ENCODE measurements at places on chromosomes 11 and 22.

GRCh38 chr11:978781-979180, 53.1 kb downstream of the AP2A2 start:
- DNase-seq, result no peak

GRCh38 chr11:128530118-128531074, 57.0 kb downstream of the ETS1 start:
- no peak for DNase-seq

- DNase-seq, result no peak
Observed at GRCh38 chr11:391117-392017, 2.6 kb upstream of the PKP3 start.

DNA sequence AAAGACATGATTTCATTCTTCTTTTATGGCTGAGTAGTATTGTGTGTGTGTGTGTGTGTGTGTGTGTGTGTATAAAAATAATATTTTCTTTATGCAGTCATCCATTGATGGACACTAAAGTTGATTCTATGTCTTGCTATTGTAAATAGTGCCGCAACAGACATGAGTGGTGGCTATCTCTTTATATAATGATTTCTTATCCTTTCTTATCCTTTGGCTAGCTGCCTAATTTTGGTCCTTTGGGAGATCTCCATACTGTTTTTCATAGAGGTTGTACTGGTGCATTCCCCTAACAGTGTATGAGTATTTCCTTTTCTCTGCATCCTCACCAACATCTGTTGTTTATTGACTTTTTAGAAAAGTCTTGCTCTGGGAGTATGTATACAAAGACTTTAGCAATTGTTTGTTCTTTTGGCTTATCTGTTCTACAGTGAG, 107.0 kb downstream of the STIM1 start:
- DNase-seq, result no peak

DNA sequence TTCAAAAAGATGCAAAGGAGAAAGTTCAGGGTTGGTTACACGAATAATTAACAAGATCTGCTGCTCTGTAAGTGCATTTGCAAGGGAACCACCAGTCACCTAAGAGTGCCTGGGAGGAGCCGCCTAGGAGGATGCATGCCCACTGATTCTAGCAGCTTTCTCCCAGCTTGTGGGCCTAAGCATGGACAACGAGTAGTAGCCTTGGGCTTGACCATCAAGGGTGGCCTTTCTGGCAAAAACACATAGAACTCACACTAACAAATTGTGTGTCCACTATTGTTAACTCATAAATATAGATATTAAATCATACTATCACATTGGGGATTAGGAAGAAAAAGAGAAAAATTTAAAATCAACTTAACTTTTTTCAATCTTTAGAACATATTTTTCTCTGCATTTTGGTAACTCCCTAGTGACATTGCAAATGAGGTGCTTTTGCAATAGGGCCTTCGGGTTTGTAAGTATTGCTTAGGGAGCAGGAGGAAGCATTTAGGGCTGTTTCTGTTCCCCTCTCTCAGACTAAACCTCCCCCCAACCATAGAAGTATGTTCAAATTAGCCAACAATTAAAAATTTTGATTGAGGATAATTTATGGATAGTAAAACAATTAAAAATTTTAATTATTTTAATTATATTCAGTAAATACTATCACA, 57.3 kb upstream of the CEP295 start:
- no peak for DNase-seq

GRCh38 chr11:131385763-131386390, 15.5 kb downstream of the NTM start:
- no peak for DNase-seq

- DNase-seq, result no peak
Observed at GRCh38 chr22:48192071-48192470, 1429.6 kb downstream of the TBC1D22A start.

All from CD8-positive, alpha-beta memory T cell (primary cell).